Colonic mucosa (tissue), 4 donors: ENCODE measurements at places on chromosomes 5 and 9.
A peak's percentile ranks its signal among the peaks of the same experiment; 100 is the strongest.

DNA sequence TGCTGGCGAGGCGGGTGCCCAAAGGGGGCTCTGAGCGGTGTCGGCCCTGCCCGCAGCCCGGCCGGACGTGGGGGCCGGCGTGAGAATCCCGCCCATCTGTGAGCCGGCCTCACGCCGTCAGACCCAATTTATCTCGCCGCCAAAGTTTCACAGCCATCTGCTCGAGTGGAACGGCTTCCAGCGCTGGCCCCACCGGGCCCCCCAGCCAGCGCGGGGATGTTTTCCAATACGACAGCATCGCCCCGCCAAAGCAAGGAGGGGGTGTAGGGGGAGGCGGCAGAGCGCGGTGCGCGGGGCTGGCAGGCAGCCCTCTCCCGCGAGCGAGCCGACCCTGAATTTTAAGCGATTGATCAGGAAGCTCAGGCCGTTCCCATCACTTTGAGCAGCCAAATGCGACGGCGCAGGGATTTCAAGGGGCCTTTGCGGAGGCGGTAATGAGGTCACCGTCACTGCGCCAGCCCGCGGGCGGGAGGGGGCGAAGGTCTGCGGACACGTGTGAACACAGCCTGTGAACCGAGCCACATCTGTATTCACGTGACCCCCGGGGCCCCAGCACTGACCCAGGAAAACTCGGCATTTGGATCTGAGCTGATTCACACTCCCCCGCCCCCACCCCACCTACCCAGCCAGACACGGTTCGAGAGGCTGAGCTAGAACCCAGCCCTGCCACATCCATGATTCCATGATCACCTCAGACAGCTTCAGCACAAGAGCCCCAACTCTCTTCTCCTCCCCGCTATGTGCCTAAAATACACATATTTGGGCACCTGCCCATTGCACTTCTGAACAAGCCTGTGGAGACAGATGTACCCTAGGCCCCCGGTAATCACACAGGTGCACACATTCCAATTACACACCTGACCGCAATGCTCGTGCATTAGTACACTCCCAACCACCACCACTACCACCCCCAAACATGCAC lies 47.8 kb upstream of the PSD2 start:
- peak; percentile 40 for DNase-seq

DNA sequence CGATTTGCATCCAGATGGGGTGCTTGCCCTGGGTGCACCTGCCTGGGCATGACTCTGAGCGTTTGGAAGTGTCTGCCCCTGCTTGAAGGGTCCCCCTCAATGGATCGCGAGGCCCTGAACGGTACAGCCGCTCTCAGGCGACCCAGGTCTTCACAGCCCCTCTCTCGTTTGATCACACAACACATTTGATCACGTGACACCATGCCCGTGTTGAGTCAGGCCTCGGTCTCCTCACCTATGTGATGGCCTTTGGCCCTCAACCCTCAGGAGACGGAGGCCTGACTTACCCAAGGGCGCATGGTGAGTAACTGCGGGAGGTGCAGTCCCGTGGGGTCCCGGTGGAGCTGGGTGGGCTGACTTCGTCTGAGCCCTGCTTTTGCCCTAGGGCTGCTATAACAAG lies 3.0 kb upstream of the ASB6 start:
- no peak for DNase-seq

GRCh38 chr9:121844098-121844497 lies 192.7 kb downstream of the DAB2IP start:
- DNase-seq, result no peak

DNA sequence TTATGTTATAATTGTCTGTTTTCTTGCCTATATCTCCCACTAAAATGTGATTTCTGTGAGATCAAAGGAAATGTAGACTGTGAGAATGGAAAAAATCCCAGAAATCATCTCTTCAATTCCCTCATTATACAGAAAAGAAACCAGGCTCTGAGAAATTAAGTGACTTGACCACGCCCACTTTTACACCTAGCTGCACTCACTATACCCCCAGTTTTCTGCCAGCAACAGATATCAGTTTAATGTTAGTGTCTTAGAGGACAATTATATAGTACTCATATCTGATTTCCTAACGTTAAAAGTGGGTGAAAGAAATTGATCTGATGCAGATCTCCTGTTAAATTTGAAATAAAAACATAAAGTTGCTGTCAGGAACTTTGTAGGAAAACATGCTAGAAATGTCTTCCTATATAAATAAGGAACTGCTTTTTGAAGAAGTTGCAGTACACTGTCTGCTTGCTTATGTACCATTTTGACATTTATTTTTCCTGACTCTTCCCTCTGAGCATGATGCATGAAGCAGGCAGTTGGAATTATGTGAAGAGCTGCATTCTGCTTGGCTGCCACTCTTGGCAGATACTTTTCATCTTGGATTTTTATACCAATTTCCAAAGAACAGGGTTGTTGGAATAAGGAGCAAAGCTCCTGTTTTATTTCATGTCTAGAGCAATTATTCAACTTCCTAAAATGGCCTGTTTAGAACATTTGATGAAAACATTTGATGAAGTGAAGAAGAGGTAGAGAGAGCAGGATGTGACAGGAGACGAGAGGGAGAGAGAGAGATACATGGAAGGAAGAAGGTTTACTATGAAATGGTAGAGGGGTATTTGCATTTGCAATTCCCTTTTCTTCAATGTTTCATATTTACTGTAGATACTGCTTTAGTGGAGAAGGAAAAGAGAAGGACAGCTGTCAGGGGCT lies 57.3 kb upstream of the RICTOR start:
- no peak for DNase-seq

DNA sequence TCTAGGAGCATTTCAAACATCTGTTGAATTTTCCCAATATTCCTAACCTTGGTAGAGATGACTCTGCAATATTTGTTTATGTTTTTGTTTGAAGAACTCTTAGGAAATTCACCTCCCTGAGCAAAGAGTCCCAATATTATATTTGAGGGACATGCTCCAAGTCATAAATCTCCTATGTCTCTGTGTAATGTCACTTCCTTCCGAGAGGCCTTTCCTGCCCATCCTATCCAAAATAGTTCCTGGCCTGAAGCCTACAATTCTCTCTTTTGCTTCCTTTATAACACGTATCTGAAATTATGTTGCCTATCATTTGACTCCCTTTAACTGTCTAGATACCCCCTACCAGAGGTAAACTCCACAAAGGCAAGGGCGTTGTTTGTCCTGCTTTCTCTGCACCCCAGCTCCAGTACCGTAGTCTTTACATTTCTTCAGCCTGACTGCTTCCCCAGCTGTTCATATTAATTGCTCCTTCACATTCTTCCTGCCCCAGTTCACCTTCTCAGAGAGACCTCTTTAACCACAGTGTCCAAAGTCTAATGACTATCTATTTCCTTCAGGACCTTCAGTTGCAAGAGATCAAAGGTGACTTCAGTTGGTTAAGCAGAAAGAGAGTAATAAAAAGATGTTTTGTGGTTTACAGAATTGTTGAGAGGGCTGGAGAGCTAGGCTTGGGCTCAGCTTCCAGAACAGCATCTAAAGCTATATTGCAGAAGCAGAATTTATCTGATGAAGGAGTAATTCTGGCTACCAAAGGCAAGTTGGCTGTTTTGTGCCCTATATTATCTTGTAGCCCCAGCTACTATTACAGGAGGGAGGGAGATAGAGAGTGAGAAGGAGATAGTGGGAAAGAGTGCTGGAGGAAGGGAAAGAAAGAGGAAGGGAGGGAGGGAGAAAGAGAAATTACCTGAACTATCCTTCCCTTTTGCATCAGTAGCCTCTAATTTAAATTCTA lies 109.3 kb upstream of the TMEM161B start:
- DNase-seq, result no peak

- DNase-seq, result no peak
Measured at GRCh38 chr5:58046371-58046770, 413.5 kb downstream of the PLK2 start.

DNA sequence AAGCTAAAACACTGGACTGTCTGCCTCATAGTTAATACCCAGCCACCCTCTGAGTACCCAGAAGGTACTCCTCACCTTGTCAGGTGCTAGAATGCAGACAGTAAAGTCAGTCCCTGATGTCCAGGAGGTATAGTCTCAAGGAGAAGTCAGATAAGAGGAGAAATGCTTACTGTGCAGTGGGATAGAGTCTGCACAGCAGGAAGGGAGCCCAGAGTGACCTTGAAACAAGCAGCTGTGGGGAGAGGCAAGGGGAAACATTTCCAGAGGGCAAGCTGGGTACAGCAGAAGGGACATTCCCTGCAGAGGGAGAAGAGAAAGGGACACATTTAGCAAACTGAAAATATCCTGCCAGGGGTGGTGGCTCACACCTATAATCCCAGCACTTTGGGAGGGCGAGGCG lies 122.7 kb downstream of the GCNT1 start:
- DNase-seq, result no peak

- peak; percentile 25 for DNase-seq
Measured at GRCh38 chr9:4738866-4739586, 2.0 kb downstream of the AK3 start.

DNA sequence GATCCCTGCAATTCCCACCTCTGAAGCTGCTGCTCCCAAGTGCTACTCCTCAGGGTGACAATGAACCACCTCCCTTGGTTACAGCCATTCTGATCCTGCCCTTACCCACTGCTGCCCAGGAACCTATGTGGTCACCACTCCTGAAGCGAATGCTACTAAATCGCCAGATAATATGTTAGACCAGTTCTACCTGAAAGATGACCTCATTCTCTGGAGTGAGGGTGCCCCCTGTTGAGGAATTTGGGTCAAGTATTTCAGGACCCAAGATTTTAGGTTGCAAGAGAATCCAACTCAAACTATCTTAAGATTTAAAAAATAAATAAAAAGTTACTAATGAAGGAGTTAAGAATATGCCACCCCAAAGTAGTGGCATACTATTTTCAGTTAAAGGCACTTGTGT lies 5.8 kb upstream of the SNAPC3 start:
- DNase-seq, result peak; percentile 69

DNA sequence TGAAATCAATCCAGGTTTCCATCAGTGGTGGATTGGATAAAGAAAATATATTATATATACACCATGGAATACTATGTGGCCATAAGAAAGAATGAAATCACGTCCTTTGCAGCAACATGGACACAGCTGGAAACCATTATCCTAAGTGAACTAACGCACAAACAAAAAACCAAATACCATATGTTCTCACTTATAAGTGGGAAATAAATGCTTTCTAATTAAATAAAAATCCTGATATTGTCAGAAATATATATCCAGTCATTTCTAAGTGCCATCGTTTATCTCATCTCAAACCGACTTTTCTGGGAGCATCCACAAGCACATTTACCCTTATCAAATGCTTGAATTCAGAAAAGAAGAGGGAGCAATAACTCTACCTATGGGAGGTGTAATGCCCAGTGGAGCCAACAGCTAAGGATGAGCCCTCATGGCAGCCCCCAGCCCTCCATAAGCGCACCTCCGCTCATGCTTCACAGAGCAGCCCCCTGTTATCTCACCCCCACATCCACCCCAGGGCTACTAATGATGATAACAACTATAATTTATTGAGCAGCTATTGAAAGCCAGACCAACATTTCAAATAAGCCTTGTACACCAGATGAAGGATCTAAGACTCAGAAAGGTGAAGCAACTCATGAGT lies 101.7 kb upstream of the SPOCK1 start:
- no peak for DNase-seq

DNA sequence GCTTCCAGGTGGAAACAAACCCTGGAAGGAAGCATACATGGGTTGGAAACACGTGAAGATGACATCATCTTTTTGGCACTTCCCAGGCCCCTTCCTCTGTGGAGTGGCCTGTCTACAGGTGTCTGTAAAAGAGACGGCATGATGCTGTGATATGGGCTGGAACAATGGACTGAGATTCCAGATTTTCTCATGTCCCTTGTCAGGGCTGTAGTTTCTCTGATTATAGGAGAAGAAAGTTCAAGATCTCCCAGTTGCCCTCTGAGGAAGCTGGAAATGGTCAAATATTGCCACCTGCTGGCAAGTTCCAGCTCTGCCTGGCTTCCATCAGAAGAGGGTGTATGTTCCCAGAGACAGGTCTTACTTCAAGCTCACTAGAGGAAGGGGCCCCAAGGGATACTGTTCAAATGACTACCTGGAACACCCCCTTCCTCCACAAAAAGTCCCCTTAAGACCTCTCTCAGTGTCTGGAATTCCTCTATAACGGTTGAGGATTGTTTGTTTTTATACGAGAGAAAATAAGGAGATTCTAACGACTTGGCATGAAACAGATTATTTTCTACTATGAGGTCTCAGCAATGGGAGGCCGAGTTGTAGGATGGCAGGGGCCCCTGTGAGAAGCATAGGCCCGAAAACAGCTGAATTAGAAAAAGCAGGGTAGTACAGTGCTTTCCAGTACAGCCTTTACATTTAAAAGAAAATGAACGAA lies 7.3 kb upstream of the ANXA6 start:
- DNase-seq, result peak; percentile 82

DNA sequence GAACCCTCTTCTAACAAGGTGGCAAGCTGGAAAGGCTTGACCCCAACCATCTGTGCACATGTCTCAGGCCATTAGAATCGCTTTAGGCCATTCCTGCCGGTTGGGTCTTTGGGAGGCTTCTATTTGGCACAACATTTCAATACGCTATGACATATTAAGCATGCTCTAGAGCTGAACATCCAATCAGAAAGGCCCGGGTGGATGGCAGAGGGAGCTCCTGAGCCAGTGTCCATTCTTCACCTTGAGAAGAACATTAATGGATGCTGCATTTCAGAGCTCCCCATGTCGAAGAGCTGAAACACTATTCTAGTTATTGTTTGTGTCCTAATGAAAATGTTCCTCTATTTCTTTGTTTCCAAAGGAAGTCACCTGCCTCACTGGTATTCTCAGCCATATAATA lies 12.8 kb downstream of the SPATA9 start:
- no peak for DNase-seq

GRCh38 chr9:115121181-115121580 lies 3.2 kb upstream of the TNC start:
- no peak for DNase-seq

DNA sequence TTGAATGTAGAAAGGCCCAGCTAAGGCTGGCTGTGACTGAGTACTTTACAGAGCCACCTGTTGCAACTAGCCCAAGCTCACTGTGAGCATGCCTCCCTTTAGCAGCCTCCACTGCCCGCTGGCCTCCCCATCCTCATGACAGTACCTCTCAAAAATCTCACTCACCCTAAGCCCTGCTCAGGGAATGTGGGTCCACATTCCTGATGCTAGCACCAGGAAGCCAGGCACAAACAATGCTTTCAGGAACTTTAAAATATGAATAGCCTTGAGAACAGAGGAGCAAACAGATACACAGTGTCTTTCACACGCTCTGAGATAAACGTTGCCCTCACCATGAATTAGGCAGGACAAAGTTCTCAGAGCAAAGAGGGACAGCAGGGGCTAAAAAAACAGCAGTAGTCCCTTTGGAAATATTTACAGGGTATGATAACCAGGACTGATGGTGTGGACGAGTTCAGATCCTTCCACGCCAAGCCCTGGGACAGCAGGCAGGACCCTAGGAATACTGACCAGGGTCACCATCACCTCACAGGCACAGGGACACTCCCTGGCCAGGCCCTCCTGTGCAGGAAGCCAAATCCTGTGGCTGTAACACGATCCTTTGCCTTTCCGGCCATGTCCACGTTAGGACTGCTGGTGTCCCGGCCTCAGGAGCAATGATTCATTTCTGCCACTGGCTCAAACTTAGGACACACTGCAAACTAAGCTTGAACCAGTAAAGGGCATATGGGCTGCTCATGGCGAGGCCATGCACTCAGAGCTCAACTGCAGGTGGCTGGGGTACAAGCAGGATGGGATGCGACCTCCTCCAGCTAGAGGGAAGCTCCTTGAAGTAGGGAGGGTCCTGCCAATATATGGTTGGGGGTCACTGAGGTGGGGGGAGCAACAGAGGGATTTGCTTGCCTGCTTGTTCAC lies 9.6 kb downstream of the ACSL6 start:
- DNase-seq, result no peak
